ENCODE measurements at places on chromosomes 12 and 14. TPM values are rescaled to one million over a fixed set of nuclear protein-coding genes. Genes with fewer than 3 reads are reported as not detected.
A peak's percentile ranks its signal among the peaks of the same experiment; 100 is the strongest.

DNA sequence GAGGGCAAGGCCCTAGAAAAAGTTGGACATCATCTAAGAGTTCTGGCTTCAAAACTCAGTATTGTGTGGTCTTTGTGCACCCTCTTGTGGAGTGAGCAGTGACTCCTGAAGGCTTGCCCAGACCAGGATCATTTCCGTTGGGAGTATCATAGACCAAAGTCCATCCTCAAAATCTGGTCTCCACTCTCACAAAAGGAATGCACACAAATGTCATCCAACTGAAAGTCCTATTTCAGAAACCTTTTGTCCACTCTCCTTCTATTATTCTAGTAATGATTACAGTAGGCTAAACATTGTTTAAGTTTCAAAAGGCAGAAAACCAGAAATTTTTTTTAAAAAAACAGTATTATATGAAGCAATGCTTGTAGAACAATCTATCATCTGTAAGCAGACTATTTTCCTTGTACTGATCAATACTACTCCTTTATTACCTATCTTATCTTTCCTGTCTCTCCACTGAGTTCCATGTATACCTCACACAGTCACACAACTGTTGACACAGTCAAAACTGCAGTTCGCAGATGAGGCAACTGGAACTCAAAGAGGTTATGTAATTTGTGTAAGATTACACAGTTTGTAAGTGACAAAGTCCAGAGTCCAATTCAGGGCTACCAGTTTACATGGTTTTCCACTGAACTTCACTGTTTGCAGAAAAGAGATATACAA, 41.4 kb downstream of the COX16 start:
- H3K4me3 ChIP-seq, result no peak overlapping the region
- peaks cover 2% of the 10 kb centered on the region for H3K27me3 ChIP-seq
- peak; percentile 61 for DNase-seq
- no peaks in the 10 kb centered on the region for H3K36me3 ChIP-seq
- H3K27ac ChIP-seq, result no peak overlapping the region

GRCh38 chr12:50979369-50980052, 27.2 kb downstream of the HIGD1C start:
- no peak for DNase-seq
- H3K4me3 ChIP-seq, result no peak overlapping the region
- no peaks in the 10 kb centered on the region for H3K27me3 ChIP-seq
- H3K27ac ChIP-seq, result no peak overlapping the region
- no peaks in the 10 kb centered on the region for H3K4me1 ChIP-seq

B4GALNT1 gene
- total RNA-seq, result 0.18 TPM

- no peaks in the 10 kb centered on the region for H3K27me3 ChIP-seq
- no peak overlapping the region for H3K4me3 ChIP-seq
- no peaks in the 10 kb centered on the region for H3K36me3 ChIP-seq
- H3K4me1 ChIP-seq, result no peaks in the 10 kb centered on the region
Measured at GRCh38 chr14:94558842-94559241, 2.4 kb upstream of the SERPINA4 start.

DNA sequence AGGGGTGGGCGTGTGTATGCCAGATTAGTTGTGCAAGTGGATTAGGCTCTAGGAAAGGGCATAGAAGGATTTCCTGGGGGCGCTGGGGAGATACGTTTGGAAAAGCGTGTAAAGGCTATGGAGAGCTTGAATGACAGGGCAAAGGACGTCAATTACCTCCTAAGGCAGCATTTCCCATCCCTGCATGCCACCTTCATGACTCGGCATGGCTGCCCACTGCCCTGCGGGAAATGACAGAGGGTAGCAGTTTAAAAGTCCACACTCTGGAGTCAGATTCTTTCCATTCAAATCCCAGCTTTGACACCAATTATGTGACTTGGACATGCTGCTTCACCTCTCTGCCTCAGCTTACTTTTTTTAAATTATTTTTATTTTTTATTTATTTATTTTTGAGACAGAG, 14.8 kb upstream of the TMEM229B start:
- no peak overlapping the region for H3K27ac ChIP-seq
- H3K36me3 ChIP-seq, result no peaks in the 10 kb centered on the region
- no peak overlapping the region for H3K4me3 ChIP-seq
- peaks cover 15% of the 10 kb centered on the region for H3K27me3 ChIP-seq

DNA sequence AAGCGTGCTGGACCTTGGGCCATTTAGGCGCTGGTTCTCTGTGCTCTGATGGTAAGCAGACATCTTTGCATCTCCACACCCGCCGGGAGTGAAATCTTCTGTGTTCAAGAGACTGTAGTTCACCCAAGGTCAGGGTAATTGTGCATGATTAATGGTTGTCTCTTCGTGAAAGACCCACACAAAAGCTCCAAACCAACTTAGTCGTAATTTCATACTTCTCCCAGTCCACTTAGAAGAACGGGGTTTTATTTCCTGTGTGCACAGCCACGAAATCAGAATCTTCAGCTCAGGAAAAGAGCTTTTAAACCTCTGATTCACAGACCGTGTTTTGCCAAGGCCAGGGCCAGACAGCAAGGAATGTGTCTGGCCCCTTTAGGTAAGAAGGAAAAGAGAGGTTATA, 640.9 kb downstream of the MED13L start:
- no peaks in the 10 kb centered on the region for H3K36me3 ChIP-seq
- DNase-seq, result no peak
- no peaks in the 10 kb centered on the region for H3K4me1 ChIP-seq
- no peak overlapping the region for H3K27ac ChIP-seq
- H3K27me3 ChIP-seq, result no peaks in the 10 kb centered on the region
- no peak overlapping the region for H3K4me3 ChIP-seq

TAS2R7 gene
- total RNA-seq, result not detected

DNA sequence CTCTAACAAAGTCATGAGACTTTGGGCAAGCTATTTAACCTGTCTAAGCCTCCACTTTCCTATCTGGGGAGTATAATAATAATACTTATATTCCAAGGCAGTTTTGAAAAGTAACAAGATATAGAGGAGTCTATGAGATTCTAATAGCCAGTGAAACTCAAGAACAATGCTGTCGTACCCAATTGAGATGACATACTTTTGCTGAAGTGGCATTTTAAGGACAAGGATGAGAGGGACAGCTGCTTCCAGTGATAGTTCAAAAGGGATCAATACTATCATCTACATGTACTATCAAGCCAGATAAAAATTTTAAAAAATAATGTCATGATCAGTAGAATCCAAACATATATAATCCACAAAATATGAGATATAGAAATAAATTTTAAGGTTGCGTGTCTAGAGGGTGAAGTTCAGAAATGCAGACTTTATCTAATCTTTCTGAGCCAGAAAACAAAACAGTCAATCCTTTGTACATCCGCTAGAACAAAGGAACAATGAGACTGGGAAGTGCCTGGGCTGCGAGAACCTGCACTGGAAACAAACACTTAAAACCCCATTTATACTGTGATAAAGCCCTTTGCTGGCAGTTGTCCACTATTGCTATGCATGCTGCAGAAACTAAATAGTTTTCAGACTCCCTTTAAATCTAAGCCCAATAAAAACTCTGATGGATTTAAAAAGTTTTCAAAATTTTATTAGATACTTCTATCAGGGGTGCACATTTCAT, 38.6 kb downstream of the PTPRB start:
- no peak overlapping the region for H3K27ac ChIP-seq
- H3K36me3 ChIP-seq, result no peaks in the 10 kb centered on the region
- no peak for DNase-seq
- no peaks in the 10 kb centered on the region for H3K4me1 ChIP-seq

PTPRO gene
- total RNA-seq, result 0.18 TPM

STON2 gene
- total RNA-seq, result not detected

SPTSSA gene
- total RNA-seq, result 10.8 TPM

GPRC5A gene
- 49.7 TPM for total RNA-seq

FAM222A gene
- total RNA-seq, result under 0.01 TPM

GRCh38 chr12:55188573-55188972, 32.3 kb upstream of the OR10A7 start:
- H3K27ac ChIP-seq, result no peak overlapping the region
- H3K27me3 ChIP-seq, result no peaks in the 10 kb centered on the region
- no peaks in the 10 kb centered on the region for H3K36me3 ChIP-seq

GRCh38 chr12:125882141-125882540, 816.9 kb downstream of the AACS start:
- H3K27me3 ChIP-seq, result no peaks in the 10 kb centered on the region
- no peaks in the 10 kb centered on the region for H3K36me3 ChIP-seq
- H3K4me1 ChIP-seq, result no peaks in the 10 kb centered on the region
- DNase-seq, result no peak
- H3K4me3 ChIP-seq, result no peak overlapping the region

MYO1H gene
- not detected for total RNA-seq

GRCh38 chr12:124524231-124524925, 43.0 kb downstream of the NCOR2 start:
- H3K27ac ChIP-seq, result peak overlapping the region; percentile 48
- H3K4me3 ChIP-seq, result no peak overlapping the region
- DNase-seq, result peak; percentile 87
- H3K27me3 ChIP-seq, result no peaks in the 10 kb centered on the region
- H3K36me3 ChIP-seq, result no peaks in the 10 kb centered on the region
- peaks cover 21% of the 10 kb centered on the region for H3K4me1 ChIP-seq

DNA sequence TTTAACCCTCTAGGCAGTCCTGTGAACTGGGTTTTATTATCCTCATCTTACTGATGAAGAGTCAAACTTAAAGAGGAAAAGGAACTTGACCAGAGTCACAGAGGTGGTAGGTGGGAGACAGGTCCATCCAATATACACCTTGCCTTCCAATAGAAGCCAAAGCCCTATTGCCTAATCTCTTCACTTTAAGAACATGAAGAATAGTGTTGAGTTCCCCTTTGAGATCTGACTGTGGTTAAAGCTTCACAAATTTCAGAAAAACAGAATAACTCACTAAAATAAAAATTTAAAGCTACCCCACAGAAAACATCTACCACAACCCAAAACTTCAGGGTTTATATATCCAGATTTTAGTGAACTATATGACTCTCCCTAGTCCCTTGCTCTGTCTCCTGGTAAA, 115.4 kb downstream of the ETV6 start:
- no peak for DNase-seq
- H3K4me1 ChIP-seq, result peaks cover 38% of the 10 kb centered on the region

GLI1 gene
- total RNA-seq, result 1.4 TPM

DNA sequence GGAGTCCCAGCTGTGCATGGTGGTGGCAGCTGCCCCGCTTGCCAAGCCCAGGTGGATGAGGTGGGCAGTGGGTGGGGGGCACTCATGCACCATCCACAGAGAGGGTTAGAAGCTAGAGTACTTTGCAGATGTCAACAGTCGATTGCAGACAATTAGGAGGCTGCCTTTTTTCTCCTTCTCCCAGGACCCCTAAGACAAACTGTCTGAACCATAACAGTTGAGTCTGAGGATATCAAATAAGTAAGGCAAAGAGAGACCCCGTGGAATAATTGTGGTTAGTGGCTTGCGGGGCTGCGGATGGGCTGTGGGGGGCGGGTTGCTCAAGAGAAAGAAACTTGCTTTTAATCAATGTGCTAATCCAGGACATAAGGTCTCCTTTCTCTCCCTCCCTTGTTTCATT, 926.2 kb downstream of the VRK1 start:
- no peaks in the 10 kb centered on the region for H3K36me3 ChIP-seq
- no peaks in the 10 kb centered on the region for H3K4me1 ChIP-seq
- no peak for DNase-seq
- H3K4me3 ChIP-seq, result no peak overlapping the region

GRCh38 chr12:121536899-121537813, 43.7 kb downstream of the KDM2B start:
- no peaks in the 10 kb centered on the region for H3K27me3 ChIP-seq
- H3K4me3 ChIP-seq, result peak overlapping the region; percentile 11
- H3K4me1 ChIP-seq, result peaks cover 31% of the 10 kb centered on the region

DNA sequence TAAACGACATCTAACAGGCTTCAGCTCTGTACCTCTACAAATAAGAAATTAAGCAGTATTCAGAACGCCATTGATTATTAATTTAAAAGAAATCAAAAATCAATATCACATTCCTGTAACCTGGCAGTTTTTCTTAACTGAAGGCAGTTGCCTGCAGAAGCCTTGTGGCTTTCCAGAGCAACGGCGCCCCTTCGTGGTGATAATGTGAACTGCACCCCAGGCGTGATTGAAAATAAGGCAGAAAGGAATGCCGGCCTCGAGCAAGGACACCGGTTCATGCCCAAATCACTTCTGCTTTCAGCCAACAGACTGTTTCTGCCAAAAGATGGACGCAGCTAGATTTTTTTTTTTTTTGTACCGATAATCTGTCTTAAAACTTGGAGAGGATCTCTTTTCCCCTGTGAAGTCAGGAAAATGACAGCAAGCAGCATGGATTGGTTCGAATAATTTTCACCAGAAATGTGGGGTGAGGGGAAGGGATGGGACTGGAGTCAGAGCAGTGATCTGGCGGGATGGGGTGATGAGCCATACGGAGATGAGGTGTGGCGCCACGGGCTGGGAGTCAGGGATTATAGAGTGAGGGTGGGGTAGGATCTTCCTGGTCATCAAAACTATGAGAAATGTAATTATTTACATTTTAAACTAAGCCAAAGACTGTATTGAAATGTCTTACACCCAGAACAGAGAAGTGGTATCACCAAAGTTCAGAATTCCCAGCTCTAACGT, 473.0 kb downstream of the DPF3 start:
- no peak overlapping the region for H3K4me3 ChIP-seq
- H3K4me1 ChIP-seq, result no peaks in the 10 kb centered on the region
- DNase-seq, result peak; percentile 49
- no peaks in the 10 kb centered on the region for H3K36me3 ChIP-seq
- peaks cover 5% of the 10 kb centered on the region for H3K27me3 ChIP-seq

- no peaks in the 10 kb centered on the region for H3K27me3 ChIP-seq
- no peak overlapping the region for H3K27ac ChIP-seq
- no peaks in the 10 kb centered on the region for H3K36me3 ChIP-seq
Measured at GRCh38 chr14:93703941-93704340, 84.3 kb downstream of the PRIMA1 start.

DNA sequence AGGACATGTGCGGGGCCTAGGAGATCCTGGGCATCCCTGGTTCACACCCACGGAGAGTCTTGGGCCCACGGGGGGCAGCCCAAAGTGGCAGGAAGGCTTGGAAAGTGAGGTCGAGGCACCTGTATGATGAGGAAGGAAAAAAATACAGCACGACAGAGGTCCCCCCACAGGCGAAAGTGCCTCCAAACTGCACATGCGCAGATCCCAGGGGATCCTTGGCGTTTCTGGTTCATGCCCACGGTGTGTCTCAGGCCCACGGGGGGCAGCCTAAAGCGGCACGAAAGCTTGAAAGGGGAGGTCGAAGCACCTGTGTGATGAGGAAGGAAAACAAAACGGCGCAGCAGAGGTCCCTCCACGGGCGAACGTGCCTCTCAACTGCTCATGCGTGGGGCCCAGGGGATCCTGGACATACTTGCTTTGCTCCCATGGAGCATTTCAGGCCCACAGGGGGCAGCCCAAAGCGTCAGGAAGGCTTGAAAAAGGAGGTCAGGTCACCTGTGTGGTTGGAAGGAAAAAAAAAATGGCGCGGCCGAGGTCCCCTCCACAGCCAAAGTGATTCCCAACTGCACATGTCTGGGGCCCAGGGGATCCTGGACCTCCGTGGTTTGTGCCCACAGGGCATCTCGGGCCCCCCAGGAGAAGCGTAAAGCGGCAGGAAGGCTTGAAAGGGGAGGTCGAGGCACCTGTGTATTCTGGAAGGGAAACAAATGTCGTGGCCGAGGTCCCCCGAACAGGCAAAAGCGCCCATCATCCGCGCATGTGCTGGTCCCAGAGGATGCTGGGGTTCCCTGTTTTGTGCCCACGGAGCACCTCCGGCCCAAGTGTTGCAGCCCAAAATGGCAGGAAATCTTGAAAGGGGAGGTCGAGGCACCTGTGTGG, 582.6 kb downstream of the ALG10 start:
- DNase-seq, result no peak
- no peak overlapping the region for H3K4me3 ChIP-seq
- H3K27me3 ChIP-seq, result no peaks in the 10 kb centered on the region
- H3K27ac ChIP-seq, result no peak overlapping the region
- no peaks in the 10 kb centered on the region for H3K4me1 ChIP-seq

GRCh38 chr12:6452245-6452943, 552 bp downstream of the TAPBPL start:
- peaks cover 4% of the 10 kb centered on the region for H3K36me3 ChIP-seq
- DNase-seq, result no peak
- H3K27me3 ChIP-seq, result no peaks in the 10 kb centered on the region
- H3K4me1 ChIP-seq, result peaks cover 16% of the 10 kb centered on the region
- peak overlapping the region; percentile 98 for H3K27ac ChIP-seq

CLEC14A gene
- 2.8 TPM for total RNA-seq
